ENCODE measurements at places on chromosomes 13 and 19. TPM values are rescaled to one million over a fixed set of nuclear protein-coding genes. Genes with fewer than 3 reads are reported as not detected.

DNA sequence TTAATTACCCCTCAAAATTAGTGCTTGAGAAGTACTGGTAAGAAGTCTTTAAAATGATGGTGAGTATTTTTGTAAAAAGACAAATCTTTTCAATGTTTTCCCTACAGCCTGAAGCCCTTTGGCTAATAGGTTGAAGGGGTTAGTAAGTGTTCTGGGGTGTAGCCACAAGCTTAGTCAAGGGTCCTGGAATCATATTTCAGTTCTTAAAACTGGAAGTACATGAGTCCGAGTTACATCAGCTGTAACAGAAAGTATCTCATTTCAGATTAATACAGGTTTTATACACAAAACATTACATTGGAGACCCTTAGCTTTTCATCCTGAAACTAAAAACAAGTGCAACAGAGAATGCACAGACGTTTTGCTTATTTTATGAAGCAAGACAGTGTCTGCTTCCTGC, 52.7 kb upstream of the TEX29 start:
- no peak overlapping the region for H3K27ac ChIP-seq
- H3K4me3 ChIP-seq = no peak overlapping the region
- peaks cover 4% of the 10 kb centered on the region for H3K4me1 ChIP-seq
- DNase-seq = no peak
- peaks cover 66% of the 10 kb centered on the region for H3K36me3 ChIP-seq
- H3K27me3 ChIP-seq = no peaks in the 10 kb centered on the region

GRCh38 chr13:41007744-41008128, 11.4 kb downstream of the ELF1 start:
- peaks cover 81% of the 10 kb centered on the region for H3K4me1 ChIP-seq
- no peaks in the 10 kb centered on the region for H3K36me3 ChIP-seq
- DNase-seq = no peak
- H3K4me3 ChIP-seq = no peak overlapping the region
- H3K27ac ChIP-seq = no peak overlapping the region

DNA sequence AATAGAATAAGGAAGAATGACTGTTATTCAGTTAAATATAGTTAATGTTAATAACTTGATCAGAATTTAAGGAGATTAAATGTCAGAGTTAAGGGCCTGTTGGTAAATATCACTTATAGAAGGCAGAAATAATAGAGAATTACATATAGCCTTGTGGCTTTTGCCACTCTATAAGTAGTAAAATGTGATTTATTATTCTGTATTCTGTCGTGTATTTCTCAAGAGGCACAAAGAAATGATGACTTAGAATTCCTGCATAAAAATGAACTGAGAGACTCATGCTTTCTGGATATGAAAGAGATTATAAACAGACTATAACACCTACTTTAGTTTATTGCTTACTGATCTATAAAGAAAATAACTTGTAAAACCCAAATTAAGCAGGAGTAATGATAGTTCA, 40.1 kb downstream of the GPC6 start:
- H3K4me3 ChIP-seq = no peak overlapping the region
- H3K27me3 ChIP-seq = no peaks in the 10 kb centered on the region
- DNase-seq = no peak

ANKLE1 gene
- total RNA-seq = 0.92 TPM

DNA sequence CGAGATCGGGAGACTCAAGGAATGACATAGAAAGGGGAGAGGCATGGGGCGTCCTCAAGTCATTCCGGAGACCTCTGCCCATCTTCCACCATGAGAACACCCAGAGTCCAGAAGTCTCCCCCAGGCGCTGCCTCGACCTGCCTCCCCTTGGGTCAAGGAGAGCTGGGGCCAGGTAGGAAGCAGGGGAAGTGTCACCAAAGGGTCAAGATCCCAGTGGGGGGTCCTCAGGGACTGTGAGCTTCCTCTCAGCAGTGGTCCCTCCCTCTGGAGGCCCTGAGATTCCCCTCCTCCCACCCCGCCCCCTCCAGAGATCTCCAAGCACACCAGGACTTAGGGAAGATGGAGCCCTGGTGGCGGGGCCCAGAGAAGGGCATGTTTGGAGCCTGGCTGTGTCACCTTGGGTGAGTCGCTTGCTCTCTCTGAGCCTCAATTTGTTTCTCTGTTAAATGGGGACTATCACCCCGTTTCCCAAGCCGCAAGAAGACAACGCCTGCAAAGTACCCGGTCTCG, 919 bp downstream of the DACT3 start:
- peaks cover 34% of the 10 kb centered on the region for H3K27me3 ChIP-seq
- H3K4me1 ChIP-seq = peaks cover 26% of the 10 kb centered on the region
- no peak for DNase-seq
- H3K36me3 ChIP-seq = no peaks in the 10 kb centered on the region
- H3K27ac ChIP-seq = peak overlapping the region; percentile 43

GRCh38 chr19:28065026-28065425, 1147.9 kb downstream of the UQCRFS1 start:
- no peaks in the 10 kb centered on the region for H3K36me3 ChIP-seq
- no peak for DNase-seq
- H3K4me3 ChIP-seq = no peak overlapping the region
- H3K27ac ChIP-seq = no peak overlapping the region

DNA sequence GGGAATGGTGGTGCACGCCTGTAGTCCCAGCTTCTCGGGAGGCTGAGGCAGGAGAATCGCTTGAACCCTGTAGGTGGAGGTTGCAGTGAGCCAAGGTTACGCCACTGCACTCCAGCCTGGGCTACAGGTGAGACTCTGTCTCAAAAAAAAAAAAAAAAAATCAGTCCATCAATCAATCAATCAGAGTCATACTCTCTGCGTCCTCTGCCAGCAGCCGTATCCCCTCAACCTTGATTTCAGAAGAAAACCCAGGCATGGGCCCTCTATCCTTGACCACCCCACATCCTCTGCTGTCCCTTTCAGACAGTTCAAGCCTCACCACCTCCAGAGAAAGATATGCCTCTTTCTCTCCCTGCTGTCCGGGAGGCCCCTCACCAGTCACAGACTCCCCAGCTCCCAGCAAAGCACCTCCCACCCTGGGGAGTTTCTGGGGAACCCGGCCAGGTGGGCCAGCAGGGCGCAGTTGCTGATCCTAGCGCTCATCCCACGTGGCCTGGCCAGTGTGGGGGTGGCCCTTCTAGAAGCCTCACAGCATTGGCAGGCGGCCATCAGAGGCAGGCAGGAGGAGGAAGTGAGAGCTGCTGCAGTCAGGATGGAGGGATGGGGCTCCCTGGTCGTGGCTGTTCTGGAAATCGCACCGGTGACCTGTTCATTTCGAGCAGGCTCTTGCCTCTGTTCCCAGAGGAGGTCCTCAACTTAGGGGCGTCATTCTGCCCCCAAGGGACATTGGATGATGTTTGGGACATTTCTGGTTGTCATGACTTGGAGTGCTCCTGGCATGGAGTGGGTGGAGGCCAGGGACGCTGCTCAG, 10.2 kb upstream of the JSRP1 start:
- peak overlapping the region; percentile 20 for H3K27ac ChIP-seq
- peak overlapping the region; percentile 14 for H3K4me3 ChIP-seq
- peaks cover 3% of the 10 kb centered on the region for H3K36me3 ChIP-seq
- DNase-seq = peak; percentile 94
- H3K4me1 ChIP-seq = peaks cover 45% of the 10 kb centered on the region

DNA sequence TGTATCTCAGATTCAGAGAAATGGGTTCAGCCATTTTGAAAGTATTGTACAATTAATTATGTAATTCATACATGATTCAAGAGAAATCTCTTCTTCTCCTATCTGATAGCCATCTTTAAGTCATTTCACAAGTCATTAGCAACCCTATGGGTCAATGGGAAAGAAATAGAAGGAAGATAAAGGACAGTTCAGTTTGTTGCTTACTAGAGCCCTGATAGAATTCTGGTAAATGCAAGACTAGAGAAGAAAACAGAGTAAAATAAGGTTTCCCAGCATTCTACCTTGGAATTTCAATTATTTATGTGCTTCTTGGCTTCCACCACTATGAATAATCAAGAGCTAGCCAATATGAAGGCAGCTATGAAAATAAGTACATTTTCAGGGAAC, 117.7 kb downstream of the LHFPL6 start:
- peaks cover 7% of the 10 kb centered on the region for H3K4me1 ChIP-seq
- H3K4me3 ChIP-seq = no peak overlapping the region
- H3K27me3 ChIP-seq = no peaks in the 10 kb centered on the region
- H3K27ac ChIP-seq = no peak overlapping the region
- DNase-seq = no peak

- H3K4me3 ChIP-seq = no peak overlapping the region
- H3K36me3 ChIP-seq = no peaks in the 10 kb centered on the region
- no peak overlapping the region for H3K27ac ChIP-seq
- DNase-seq = no peak
- H3K27me3 ChIP-seq = no peaks in the 10 kb centered on the region
These were observed 135.4 kb downstream of the TNFRSF19 start for GRCh38 chr13:23705583-23705982.

GRCh38 chr13:51070005-51070649, 40.9 kb downstream of the C13orf42 start:
- no peak overlapping the region for H3K4me3 ChIP-seq
- no peak overlapping the region for H3K27ac ChIP-seq
- H3K36me3 ChIP-seq = no peaks in the 10 kb centered on the region
- peak; percentile 87 for DNase-seq
- peaks cover 4% of the 10 kb centered on the region for H3K27me3 ChIP-seq

DNA sequence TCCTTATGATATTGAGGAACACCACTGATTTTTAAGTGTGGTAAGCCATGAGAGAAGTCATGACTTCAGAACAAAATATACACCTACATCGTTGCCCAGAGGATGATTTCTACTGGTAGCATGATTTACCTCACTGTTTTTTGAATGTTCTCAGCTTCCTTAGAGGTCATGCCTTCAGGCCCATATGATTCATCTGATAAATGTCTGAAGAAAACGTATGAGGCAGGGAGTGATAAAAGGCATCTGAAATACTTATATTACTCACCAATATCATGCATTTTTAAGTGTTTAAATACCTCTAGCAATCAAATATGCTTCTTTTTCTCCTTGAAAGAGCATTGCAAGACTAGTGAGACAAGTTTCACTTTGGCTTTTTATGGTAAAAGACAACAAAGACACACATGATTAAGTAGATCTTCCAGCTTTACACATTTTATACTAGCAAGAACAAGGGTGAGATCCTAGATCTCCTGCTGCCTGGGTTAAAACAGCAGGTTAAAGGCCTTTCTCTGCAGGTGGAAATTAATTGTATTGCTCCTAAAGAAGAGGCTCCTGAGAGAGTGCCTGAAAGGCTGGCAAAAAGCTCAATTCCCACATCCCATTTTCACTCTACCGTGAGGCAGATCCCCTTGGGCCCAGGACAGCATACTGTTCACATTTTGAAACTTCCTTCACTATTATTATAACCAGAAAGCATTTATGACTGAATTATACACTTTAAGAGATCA, 432.4 kb downstream of the SLITRK1 start:
- no peak overlapping the region for H3K4me3 ChIP-seq
- H3K27me3 ChIP-seq = no peaks in the 10 kb centered on the region
- no peaks in the 10 kb centered on the region for H3K36me3 ChIP-seq
